Urinary bladder (tissue), 4 donors: ENCODE measurements at places on chromosomes 4 and X. TPM values are rescaled to one million over a fixed set of nuclear protein-coding genes. Genes with fewer than 3 reads are reported as not detected.

- no peak for DNase-seq
Measured at GRCh38 chr4:137029026-137029425, 503.3 kb downstream of the PCDH18 start.

GRCh38 chr4:165994701-165995100 lies 121.7 kb downstream of the TLL1 start:
- no peak for DNase-seq

- DNase-seq: no peak
Measured at GRCh38 chr4:141099326-141099725, 33.9 kb downstream of the RNF150 start.

- DNase-seq: no peak
Measured at GRCh38 chr4:150708004-150708403, 126.1 kb downstream of the MAB21L2 start.

SLC9A7 gene
- total RNA-seq: 4.1 TPM

GRCh38 chr4:48792348-48793006 lies 12.4 kb upstream of the FRYL start:
- DNase-seq: no peak

EDNRA gene
- total RNA-seq: 98.1 TPM

- no peak for DNase-seq
Measured at GRCh38 chr4:7620814-7621176, 186.1 kb upstream of the PSAPL1 start.

USP38 gene
- 28.7 TPM for total RNA-seq
